ENCODE measurements at places on chromosomes 16 and 17.

DNA sequence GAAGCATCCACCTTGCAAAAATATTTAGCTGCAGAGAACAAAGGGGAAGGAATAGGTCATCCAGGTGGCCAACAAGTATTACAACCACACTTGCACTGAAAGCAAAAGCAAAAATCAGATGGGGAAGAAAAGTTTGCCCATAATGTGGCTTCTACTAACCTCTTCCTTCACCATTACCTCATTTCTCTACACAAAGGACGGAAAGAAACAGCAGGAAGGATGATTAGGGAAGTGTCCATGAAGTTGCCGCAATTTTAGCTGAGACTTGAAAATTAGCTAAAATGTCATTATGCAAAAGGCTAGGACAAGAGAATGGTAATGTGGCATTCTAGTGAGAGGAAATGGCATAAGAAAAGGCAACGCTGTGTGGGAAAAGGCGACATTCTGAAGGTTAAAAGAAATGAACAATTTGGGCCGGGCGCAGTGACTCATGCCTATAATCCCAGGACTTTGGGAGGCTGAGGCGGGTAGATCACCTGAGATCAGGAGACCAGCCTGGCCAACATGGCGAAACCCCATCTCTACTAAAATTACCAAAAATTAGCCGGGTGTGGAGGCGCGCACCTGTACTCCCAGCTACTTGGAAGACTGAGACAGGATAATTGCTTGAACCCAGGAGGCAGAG lies 13.7 kb downstream of the KANSL1 start:
- no peak for DNase-seq

DNA sequence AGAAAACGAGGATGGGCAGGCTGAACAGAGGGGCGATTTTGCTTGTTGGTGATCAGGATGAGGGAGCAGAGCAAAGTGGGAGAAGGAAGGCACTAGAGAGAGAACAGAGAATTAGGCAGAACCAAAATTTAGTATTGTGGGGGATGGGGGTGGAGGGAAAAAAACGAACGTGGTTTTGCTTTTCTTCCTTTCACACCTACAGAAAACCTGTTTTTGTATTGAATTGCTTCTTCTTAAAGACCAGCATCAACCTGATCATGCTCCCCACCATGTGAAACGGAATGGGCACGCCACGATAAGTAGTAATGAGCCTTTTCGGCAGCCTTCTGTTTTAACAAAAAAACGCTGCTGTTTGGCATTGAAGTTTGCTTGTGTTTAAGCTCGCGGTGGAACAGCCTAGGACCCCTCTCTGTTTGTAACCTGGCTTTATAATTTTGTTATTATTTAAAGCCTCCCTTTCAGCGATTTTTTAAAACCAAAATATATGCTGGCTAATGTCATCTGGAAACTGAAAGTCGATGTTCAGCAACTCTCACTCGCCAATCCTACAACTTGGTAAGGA lies 36.8 kb downstream of the ERCC4 start:
- DNase-seq = no peak

- no peak for DNase-seq
Observed at GRCh38 chr16:50989047-50989446, 162.0 kb downstream of the SALL1 start.

GRCh38 chr16:67383284-67383683 lies 10.0 kb downstream of the TPPP3 start:
- DNase-seq = no peak

DNA sequence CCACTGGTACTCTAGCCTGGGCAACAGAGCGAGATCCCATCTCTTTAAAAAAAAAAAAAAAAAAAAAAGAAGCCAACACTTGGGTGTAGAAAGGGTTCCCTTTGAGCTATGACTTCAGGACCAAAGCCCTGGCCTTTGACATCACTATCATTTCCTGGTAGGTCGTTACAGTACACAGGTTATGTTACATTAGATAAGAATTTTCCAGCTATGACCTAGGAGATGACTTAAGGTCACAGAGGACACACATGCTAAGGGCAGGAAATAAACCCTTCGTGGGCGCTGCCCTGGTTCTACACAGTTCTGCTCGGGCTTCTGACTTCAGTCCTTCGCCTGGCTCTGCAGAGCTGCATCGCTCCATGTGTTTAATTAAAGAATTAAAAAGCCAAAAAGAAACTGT lies 112.0 kb downstream of the ADCY9 start:
- no peak for DNase-seq

DNA sequence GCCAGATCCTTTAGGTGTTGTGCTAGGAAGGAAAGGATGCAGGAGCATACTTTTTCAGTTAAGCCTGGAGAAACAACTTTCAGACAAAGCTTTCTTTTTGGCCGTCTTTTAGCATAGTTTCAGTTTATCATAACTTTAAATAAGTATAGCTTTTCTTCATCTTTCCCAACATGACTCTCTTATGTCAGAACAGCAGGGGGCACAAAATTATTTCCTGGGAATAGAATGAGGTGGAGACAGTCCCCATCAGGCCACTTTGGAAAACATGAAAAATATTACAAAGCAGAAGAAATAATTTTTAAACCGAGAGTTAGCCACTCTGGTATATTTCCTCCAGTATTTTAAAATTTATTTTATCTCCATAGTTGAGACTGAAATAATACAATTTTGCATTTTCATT lies 387.6 kb downstream of the HAPSTR1 start:
- DNase-seq = no peak

GRCh38 chr16:87960852-87961251 lies 9.6 kb downstream of the BANP start:
- no peak for DNase-seq

- no peak for DNase-seq
Observed at GRCh38 chr16:74942977-74943918, 41.7 kb downstream of the WDR59 start.

DNA sequence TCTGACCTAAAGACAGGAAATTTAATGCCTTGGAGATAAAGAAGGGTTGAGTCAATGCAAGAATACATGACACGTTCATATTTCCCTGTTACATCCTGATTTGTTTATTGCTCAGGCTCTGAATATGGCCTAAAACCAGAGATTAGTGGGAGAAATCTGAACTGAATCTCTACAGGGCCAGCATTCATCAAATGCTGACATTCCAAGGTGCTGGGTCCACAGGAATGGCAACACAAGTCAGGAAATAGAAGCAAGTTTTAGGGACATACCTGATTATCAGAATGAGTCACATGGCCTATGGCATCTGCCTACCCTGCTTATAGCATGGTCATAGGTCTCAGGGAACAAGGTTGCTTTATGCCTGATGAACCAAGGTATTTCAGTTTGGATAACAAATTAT lies 117.4 kb upstream of the CES5A start:
- DNase-seq = no peak

DNA sequence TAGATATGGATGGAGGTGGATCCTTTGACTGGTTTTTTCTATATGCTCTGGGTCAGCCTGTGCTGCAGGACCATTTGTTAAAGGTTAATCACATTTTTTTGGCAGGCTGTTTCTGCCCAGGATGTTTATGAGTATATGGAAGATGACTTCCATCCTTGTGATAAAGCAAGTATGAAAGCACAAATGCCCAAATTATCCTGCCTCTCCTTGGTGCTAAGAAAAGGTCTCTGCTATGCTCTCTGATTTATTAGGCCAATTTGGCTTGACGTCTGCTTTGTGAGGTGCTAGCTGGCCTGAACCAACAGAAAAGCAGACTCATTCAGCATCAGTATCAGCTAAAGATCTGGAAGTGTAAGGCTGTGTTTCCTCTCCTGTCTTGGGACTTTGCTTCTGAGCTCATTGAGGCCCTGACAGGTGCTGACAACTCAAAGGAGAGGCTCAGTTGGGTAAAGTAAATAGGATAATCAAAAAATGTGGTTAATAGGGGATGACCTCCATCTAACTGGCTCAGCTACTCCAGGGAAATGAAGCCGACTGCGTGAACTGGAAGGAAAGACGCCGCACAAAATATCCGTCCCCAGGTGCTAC lies 15.2 kb downstream of the ANKRD40 start:
- DNase-seq = no peak

GRCh38 chr16:2819179-2819938 lies 2.3 kb downstream of the PRSS21 start:
- DNase-seq = no peak

DNA sequence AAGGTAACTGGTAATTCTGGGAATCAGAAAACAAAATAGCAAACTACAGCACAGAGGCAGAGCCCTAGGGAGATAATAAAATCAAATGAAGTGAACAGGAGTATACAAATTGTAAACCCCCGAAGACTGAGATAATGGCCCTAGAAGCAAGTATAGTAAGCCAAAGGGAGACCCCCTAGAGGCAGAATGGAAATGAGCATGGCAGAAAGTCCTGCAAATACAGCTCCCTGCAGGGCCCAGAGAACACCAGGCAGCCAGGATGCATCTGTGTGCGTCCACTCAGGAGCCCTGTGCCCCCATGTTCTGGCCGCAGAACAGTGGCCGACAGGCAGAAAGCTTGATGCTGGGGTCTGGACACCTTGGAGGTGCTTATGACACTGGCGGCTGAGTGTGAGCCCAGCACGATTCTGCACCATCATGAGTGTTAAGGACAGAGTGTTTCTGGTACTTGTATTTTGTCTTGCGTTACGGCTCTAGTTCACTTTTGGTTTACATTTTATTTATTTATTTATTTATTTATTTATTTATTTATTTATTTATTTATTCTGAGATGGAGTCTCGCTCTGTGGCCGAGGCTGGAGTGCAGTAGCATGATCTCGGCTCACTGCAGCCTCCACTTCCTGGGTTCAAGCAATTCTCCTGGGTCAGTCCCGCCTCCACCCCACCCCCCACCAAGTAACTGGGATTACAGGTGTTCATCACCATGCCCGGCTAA lies 48.7 kb downstream of the RGS9 start:
- DNase-seq = no peak

DNA sequence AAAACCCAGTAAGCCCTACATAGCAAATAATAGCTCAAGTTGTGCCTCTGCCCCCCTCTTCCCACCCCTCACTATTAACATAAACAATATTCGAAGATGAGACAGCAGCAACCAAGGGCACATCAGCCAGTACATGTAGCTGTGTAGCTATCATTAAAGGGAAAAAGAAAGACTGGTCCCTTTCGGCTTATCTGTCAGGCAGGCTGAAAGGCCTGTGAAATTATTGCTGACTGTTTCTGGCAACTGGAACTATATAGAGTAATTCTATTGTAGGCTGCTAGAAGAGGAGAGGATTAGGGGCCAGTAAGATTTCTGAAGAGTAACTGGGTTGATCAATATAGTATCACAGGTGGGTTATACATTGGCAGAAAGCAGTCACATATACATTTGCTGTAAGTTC lies 36.5 kb upstream of the RASL10B start:
- DNase-seq = no peak

- DNase-seq = no peak
Observed at GRCh38 chr16:87297918-87298631, 19.1 kb downstream of the C16orf95 start.

- DNase-seq = no peak
Observed at GRCh38 chr17:77749321-77749751, 209.2 kb upstream of the TNRC6C start.

DNA sequence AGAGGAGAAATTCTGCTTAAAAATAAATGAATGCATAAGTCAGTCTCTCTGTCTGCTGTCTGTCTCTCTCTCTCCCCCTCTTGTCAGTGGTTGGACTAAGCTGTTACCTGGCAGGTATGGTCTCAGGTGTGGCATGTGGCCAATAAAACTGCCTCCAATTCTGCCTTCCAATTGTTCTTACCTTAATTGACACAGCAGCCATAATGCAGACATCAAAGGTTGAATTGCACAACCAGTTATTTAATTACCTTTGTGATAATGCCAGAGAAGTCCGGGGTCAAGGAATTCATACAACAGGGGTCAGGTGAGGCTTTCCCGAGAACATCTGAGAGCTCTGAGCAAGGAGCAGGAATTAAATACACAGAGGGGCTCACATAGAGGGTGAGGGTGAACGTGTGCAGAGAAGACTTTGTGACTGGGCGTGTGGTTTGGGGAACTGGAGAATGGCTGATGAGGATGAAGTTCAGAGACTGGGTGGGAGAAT lies 78.8 kb upstream of the CDYL2 start:
- no peak for DNase-seq

- no peak for DNase-seq
Observed at GRCh38 chr16:445566-445965, 20.1 kb downstream of the RAB11FIP3 start.

GRCh38 chr16:25064937-25065336 lies 46.6 kb upstream of the LCMT1 start:
- no peak for DNase-seq

DNA sequence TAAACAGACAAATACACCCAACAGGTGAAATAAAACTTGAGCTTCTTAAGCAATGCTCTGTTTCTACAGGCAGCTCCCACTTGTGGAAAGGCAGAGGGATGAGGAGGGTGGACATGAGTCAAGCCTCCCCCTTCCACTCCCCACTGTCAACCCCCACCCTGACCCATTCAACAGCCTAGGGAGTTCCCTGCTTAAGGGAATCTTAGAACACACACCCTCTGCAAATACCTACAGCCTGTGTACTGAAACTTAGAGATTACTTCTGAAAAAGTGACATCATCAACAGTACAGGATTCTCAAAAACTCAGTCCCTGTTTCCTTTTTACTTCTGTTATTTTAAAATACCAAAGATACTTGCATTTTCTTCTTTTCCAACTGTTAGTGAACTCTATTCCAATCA lies 345.4 kb downstream of the SOX9 start:
- peak; percentile 41 for DNase-seq

- DNase-seq = no peak
Observed at GRCh38 chr16:20612551-20613480, 36.6 kb upstream of the ACSM2B start.

GRCh38 chr16:9593440-9593839 lies 502.0 kb downstream of the HAPSTR1 start:
- DNase-seq = no peak

GRCh38 chr17:27956601-27957445 lies 63.7 kb upstream of the LYRM9 start:
- no peak for DNase-seq

Measured in non-pigmented ciliary epithelial cell (primary cell).